Heart left ventricle (tissue), 16 donors: ENCODE measurements at places on chromosomes 12 and 14. TPM values are rescaled to one million over a fixed set of nuclear protein-coding genes. Genes with fewer than 3 reads are reported as not detected.

The IL31 gene
- polyA plus RNA-seq = not detected

DNA sequence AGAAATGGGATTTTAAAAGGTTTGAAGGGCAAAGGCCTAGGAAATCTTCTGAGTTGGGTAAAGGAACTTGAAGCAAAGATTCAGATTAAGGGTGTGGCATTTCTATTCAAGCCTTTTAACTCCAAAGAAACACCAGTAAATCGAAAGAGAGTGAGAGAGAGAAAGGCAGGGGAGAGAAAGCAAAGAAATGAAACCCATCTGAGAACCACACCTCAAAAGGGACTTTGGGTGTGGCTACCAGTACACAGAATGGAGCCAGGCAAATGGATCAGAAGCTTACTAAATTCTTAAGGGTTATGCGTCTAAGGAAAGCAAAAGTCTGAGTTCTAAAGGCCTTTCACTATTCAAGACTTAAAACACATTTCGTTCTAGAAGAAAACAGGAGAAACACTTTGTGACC lies 277.4 kb downstream of the BCL11B start:
- no peak for DNase-seq

- DNase-seq = no peak
These were observed 256.8 kb downstream of the PCNX1 start for GRCh38 chr14:71163842-71164629.

The GPD1 gene
- polyA plus RNA-seq = 18.1 TPM

DNA sequence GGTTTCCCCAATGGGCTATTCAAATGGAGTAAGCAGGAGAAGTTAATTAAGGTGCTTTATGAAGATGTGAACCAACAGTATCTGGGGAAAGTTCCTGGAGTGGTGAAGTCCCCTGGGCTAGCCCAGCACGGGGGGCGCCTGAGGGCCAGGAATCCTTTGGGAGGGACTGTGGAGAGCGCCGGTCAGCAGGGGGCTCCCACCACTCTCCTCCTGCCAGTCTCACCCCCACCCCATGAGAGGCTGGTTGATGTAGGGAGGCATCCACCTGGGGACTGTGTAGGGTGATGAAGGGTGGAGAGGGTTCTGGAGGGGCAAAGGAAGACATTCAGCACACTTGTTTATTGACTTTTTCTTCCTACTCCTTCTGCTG lies 4.4 kb downstream of the CEBPE start:
- no peak for DNase-seq

The ANO2 gene
- 6.8 TPM for polyA plus RNA-seq

The PXMP2 gene
- polyA plus RNA-seq = 33.3 TPM

- DNase-seq = no peak
These were observed 53.2 kb downstream of the KCNK10 start for GRCh38 chr14:88269806-88270420.

The OTX2 gene
- not detected for polyA plus RNA-seq

The SMCO2 gene
- not detected for polyA plus RNA-seq

The LRRC43 gene
- 0.38 TPM for polyA plus RNA-seq

GRCh38 chr12:122366685-122367475 lies 55.6 kb downstream of the CLIP1 start:
- DNase-seq = no peak

GRCh38 chr12:3752096-3752709 lies 706 bp downstream of the CRACR2A start:
- DNase-seq = peak; percentile 47

The PROX2 gene
- not detected for polyA plus RNA-seq

The MMP17 gene
- polyA plus RNA-seq = 2.0 TPM

GRCh38 chr12:27970401-27971120 lies 2.0 kb downstream of the PTHLH start:
- peak; percentile 31 for DNase-seq

The TAS2R8 gene
- polyA plus RNA-seq = not detected

DNA sequence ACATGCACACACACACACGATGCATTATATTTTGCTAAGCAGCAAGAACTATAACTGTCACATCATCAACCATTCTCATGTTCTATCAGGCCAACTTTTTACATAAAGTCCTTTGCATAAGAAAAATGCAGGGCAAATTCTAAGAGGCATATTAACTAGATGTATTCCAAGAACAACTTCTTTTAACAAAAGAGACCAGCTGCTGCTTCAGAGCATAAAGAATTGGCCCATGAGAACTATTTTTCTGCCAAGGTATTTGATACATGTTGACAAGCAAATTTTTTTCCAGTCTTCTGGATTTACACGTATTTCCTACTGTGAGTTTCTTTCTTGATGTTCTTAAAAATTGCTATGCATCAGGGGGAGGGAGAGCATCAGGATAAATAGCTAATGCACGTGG lies 27.2 kb downstream of the GLT8D2 start:
- no peak for DNase-seq

The PLA2G1B gene
- polyA plus RNA-seq = not detected
